Thoracic aorta (tissue), 2 donors: ENCODE measurements at places on chromosomes 4 and X. TPM values are rescaled to one million over a fixed set of nuclear protein-coding genes. Genes with fewer than 3 reads are reported as not detected.

The ADH1A gene
- total RNA-seq = not detected

- no peak for DNase-seq
These were observed 51.7 kb downstream of the TMEM154 start for GRCh38 chr4:152628128-152628527.

DNA sequence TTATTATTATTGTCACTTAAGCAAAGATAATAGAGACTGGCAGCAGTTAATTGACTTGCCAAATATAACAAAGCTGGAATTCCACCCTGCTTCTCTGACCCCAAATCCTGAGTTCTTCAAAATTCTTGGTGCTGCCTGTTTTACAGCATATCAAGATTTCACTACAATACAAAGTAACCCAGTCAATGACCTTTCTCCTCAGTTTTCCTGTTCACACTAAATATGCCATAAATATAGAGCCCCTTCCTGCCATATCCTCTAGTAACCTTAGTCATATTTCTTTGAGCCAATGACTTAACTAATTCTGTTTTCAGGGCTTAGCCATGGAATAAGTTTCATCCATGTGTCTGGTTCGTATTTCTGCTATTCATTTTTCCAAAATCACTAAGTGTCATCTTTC lies 315.3 kb upstream of the HS3ST1 start:
- no peak for DNase-seq

DNA sequence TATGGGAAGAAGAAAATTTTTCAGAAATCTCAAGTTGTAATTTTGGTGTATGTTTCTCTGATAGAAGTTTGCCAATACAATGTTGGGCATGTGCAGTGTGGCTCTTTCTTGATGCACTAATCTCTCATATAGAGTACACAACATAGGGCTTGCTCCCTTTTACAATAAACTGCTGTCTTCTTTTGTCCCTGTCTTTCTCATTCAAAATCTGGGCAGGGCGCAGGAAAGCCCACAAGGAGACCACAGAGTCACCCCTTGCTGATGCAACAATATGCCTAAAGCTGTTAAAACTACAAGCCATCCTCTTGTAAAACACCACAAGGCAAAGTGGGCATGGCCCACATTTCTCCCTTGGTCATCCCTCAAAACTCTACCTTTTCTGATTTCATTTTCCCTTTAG lies 63.4 kb upstream of the TBC1D9 start:
- no peak for DNase-seq

DNA sequence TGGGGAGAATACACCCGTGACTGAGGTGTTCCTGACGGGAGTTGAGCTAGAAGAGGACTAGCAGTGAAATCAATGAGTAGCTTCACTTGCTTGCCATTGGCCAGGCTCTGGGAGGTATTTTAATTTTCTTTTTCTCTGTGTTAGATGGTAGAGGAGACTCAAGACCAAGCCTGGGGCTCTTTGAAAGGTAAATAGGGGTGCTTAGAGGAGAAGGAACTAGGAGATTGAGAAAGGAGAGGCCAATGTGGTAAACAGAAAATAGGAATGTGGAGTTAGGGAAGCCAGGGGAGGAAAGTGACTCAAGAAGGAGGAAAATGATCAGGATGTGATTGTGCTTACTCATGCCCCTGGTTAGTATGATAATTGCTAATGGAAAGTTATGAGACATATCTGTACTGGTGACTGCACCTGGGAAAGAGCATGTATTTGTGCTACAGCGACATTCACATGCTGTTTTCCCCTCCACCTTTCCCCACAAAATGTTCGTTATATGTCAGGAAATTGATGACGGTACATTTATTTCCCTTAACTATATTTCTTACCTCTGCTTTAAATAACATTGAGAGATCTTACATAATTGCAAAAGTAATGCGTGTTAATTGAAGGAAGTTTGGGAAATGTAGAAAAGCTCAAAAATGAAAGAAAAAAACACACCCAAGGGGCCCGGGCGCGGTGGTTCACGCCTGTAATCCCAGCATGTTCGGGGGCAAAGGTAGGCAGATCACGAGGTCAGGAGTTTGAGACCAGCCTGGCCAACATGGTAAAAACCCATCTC lies 16.9 kb upstream of the LRBA start:
- DNase-seq = no peak

GRCh38 chr4:184838249-184839074 lies 12.7 kb upstream of the ACSL1 start:
- no peak for DNase-seq

GRCh38 chrX:82742351-82742750 lies 765.7 kb upstream of the POU3F4 start:
- no peak for DNase-seq

- no peak for DNase-seq
These were observed at the start of gene CCNQ for GRCh38 chrX:153598541-153599191. Gene CCNQ (minus strand): TSS chrX:153599139. CDS start chrX:153599073, 66 bp downstream.

DNA sequence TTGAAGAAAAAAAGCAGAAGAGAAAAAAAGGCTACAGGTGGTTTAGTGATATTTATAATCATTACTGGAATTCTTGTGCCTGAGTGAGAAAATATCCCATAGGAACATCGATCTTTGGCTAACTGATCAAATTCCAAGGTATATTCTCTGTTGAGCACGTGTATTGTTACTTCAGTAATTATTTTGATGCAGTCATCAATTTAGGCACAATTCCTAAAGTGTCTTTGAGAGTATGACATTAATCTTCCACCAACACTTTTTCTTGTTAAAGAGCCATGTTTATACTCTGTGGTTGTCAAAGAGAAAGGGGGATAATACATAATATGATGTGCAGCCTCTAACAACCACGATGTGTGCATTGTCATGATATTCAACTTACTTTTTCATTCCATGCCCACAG lies 151.1 kb downstream of the TSPAN5 start:
- no peak for DNase-seq

The HSFX2 gene
- 0.54 TPM for total RNA-seq

The ZNF157 gene
- total RNA-seq = not detected

DNA sequence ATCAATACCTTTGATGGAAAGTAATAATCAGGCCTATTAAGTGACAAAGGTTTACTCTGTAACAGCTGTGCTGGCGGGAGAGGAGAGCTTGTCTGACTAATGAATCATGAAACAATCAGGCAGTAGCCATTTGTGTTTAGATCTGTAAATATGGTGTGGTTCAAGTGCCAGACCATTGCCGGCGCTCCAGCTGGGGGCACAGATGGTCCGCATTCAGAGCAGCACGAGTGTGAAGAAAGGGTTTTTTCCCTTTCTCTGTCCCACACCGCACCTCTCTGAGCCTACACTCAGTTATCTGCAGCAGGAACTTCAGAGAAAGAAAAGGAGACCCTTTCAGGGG lies 111.3 kb upstream of the PAQR3 start:
- no peak for DNase-seq

DNA sequence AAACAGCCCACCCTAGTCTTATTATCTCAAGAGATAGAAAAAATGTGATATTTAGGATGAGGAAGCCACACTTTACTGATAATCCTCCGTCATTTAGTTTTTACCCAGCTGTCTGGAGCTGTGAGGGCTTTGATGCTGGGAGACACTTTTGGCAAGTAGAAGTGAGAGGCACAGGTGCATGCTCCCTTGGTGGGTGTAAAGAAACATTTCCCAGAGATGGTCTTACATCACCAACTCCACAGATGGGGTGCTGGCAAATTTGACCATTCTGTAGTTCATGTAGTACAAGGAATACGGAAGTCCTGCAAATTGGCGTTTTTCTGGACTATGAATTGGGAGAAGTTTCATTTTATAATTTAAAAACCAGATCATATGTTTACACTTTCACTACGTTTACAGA lies 28.5 kb downstream of the TRIM61 start:
- no peak for DNase-seq

The RADX gene
- 0.81 TPM for total RNA-seq

GRCh38 chr4:181157647-181158046 lies 1085.6 kb upstream of the TENM3 start:
- no peak for DNase-seq

GRCh38 chrX:37986893-37987292 lies 19.5 kb upstream of the SYTL5 start:
- no peak for DNase-seq

GRCh38 chr4:159009521-159009920 lies 93.4 kb upstream of the RAPGEF2 start:
- no peak for DNase-seq

The PDGFRA gene
- 133 TPM for total RNA-seq

- DNase-seq = no peak
These were observed 324.4 kb downstream of the FAT4 start for GRCh38 chr4:125639182-125639621.

The CFAP299 gene
- total RNA-seq = not detected

DNA sequence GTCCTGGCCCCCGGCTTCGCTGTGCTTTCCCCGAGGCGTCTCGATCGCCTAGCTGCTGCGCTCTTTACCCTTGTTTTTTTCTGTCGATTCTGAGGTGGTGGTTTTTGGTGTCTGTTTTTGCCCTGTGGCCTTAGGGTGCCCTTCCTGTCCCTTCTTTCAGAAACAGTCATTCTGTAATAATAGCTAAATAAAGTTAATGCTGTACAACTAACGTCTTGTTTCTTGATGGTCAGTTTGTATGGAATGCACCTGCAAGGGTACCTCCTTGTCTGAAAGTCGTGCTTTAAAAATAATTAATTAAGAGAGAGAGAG lies 686 bp downstream of the FIP1L1 start:
- no peak for DNase-seq

GRCh38 chrX:125132274-125132673 lies 187.4 kb upstream of the TEX13C start:
- no peak for DNase-seq

DNA sequence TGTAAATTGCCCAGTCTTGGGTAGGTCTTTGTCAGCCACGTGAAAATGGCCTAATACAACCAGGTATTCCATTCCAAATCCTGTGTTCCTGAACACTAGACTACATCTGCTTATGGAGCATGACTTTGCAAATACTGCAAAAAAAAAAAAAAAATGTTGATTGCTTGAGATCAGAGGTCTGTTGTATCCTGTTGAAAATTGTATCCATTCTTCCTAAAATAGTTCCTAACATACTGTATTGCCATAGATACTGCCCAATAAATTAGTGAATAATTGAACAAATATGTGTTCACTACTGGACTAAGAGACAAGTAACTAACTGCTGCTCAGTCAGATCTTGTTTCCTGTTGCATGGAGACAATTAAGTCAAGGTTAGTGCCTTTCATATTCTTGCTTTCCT lies 164.3 kb upstream of the PABPC4L start:
- DNase-seq = no peak

The NMU gene
- total RNA-seq = not detected

- no peak for DNase-seq
These were observed 12.6 kb downstream of the NOCT start for GRCh38 chr4:139028191-139028661.

DNA sequence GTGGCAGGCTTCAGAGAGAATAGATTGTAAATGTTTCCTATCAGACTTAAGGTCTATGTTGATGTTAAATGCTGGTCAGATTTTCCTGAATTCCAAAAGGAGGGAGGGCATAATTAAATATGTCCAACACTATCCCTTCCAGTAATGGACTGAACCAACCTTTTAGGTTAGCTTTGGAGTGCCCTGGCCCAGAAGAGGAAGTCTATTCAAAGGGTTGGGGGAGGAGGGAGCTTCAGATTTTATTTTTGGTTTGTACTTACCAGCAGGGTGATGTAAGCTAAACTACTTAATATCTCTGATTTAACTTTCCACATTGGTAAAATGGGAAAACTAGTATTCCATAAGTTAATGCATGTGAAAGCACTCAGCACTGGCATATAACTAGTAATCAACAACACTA lies 91.1 kb downstream of the RBM46 start:
- no peak for DNase-seq

- DNase-seq = no peak
These were observed 440.2 kb downstream of the INPP4B start for GRCh38 chr4:142405695-142406498.

DNA sequence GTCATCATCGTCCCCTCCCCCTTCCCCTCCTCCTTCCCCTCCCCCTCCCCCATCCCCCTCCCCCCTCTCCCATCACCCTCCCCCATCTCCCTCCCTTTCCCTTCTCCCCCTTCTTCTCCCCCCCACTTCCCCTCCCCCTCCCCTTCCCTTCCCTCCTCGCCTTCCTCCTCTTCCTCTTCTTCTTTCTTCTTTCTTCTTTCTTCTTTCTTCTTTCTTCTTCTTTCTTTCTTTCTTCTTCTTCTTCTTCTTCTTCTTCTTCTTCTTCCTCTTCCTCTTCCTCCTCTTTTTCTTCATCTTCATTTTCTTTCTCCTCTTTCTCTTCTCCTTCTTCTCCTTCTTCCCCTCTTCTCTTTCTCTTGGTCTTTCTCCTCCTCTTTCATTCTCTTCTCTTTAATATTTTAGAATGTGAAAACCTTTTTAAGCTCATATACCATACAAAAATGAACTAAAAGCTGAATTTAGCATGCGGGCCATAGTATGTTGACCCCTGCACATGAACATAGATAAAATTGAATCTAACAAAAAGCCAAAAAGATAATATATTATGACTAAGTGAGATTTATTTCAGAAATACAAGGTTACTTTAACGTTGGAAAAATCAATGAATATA lies 20.5 kb upstream of the AFM start:
- DNase-seq = no peak

The TBC1D1 gene
- total RNA-seq = 152 TPM

GRCh38 chrX:22409418-22409817 lies 136.7 kb downstream of the CBLL2 start:
- DNase-seq = no peak

DNA sequence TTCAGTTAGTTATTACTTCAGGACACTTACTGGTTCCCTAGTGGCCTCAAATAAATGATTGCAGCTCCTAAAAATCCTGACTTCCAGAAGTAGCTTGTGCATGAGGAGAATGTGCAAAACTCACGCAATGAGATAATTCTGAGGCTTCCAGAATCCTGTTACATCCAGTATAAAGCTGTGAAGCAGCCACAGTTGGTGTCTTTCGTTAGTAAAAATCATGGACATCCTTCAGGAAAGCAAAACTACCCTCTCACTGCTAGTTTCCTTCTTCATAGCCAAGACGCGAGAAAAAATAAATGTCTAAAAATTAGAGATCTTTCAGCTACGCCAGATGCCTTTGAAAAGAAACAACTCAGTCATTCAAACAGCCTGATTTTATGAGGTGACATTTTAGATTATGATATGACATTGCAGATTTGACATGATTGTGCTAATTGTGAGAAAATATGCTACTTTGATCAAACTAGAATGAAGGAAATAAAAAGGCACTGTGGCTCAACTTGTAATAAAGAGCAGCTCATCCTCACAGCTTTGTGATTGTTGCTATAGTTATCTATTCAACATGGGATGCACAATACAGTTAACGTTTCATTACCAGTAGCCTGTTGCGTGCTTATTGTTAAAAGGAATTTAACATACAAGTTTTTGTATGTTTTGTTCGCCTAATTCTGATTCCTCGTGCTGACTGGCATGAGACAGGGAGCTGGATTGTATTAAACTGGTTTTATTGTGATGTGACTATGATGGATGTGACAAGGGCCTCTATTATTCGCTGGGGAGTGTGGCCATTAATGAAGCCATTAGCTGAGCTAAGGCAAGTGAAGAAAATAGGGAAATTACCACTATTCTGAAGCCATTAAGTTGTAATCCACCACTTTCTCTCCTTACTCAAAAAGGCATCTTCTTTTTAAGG lies 40.5 kb downstream of the AFF2 start:
- DNase-seq = no peak

GRCh38 chr4:187276736-187277408 lies 553.2 kb upstream of the FAT1 start:
- no peak for DNase-seq

The ASB9 gene
- total RNA-seq = 1.2 TPM

The SPATA4 gene
- not detected for total RNA-seq

GRCh38 chr4:127881563-127881864 lies 821 bp downstream of the PLK4 start:
- DNase-seq = no peak
